ENCODE measurements at places on chromosomes 7 and 10. TPM values are rescaled to one million over a fixed set of nuclear protein-coding genes. Genes with fewer than 3 reads are reported as not detected.

The GPR15LG gene
- total RNA-seq: not detected

The COL28A1 gene
- total RNA-seq: 5.5 TPM

The CAV1 gene
- 98.6 TPM for total RNA-seq

The EPO gene
- not detected for total RNA-seq

The DMTF1 gene
- total RNA-seq: 232 TPM

The HMX2 gene
- not detected for total RNA-seq
